ENCODE measurements at places on chromosomes 3 and 15. TPM values are rescaled to one million over a fixed set of nuclear protein-coding genes. Genes with fewer than 3 reads are reported as not detected.

- no peak for DNase-seq
Observed at GRCh38 chr15:52496776-52497470, 31.8 kb downstream of the MYO5A start.

DNA sequence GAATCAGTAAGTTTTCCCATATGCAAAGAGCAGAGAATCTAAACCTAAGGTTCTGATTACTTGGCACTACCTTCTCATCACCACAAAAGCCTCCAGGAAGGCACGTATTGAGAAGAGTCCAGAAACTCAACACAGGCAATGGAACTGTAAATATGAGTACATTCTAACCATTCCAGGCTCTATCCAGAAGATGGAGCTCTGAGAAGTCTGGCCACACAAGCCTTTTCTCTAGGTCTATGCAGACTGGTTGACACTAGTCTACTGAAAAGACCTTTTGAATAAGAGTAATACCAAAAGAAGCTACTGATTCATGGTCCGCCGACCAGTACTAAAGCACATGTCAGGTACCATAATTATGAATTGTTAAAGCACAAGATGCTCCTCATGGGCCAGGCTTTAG is 12.2 kb upstream of the NCKIPSD start:
- no peak for DNase-seq

DNA sequence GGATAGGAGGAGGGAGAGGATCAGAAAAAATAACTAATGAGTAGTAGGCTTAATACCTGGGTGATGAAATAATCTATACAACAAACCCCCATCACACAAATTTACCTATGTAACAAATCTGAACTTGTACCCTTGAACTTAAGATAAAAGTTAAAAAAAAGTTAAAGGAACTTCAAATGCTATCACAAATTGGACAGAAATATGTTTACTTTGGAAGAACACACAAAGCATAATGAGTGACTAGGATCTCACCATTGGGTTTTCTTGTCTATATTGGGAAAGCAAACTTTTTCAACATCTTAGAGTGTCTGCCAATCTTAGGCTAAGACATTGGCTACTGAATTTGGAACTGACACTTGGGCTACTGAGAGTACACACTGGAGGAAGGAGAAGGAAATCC is 140.4 kb downstream of the THRB start:
- DNase-seq = no peak

DNA sequence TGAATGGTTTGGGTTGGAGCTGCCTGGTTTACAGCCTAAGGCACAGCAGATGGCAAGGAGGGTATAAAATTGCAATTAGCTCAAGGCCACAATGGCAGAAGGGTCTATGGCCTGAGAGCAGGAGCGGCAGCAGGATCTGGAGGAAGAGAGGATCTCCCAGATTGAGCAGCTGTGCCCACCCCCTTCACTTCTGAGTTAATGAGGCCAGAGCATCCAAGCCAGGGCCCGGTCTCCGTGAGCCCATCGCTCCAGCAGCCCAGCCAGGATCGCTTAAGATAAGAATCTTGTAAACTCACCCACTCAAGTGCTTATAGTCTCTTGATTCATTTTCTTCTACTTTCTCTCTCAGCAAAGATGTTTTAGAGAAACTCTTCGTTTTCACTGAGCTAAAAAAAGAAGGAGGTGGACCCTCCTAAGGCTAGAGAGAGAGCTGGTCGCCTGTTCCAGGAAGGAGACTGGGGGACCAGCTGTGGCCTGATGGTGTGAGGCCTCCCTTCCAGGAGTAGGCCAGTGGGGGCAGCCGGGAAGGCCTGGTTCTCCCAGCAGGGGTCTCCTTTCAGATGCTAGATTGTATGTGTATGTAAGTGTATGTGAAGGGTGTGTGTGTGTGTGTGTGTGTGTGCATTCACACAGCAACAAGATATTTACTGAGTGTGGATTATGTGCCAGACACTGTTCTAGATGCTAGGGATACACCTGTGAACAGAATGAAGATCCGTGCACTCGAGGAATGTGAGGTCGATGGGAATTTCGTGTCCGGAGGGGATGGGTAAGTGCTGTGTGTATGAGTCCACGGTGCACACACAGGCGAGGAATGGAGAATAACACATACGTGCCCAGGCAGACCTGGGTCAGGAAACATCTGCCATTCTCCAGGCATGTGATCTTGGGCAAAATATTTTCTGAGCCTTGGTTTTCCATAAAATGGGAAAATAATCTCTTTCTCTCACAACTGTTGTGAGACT is 18.6 kb downstream of the MAGEF1 start:
- no peak for DNase-seq

GRCh38 chr15:35993196-35993595 is 447.2 kb upstream of the DPH6 start:
- no peak for DNase-seq

DNA sequence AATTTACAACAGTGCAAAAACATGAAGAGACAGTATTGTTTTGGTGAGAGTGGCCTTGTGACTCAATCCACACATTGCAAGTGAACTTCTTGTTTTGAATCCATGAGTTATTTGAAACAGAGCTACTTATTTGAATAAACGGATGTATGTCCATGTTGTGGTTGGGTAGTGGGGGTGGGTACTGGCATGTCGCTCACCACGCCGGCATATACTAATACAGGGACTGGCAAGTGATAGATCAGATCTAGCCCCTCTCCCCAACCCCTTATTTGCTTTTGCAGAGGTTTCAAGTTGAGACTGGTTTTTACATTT is 83.8 kb downstream of the EDEM1 start:
- no peak for DNase-seq

ERICH6 gene
- not detected for total RNA-seq

STRA6 gene
- 0.18 TPM for total RNA-seq

CCR3 gene
- 0.66 TPM for total RNA-seq

LRRC31 gene
- total RNA-seq = not detected

CCDC12 gene
- total RNA-seq = 27.0 TPM
